ENCODE measurements at places on chromosomes 7 and 10.

DNA sequence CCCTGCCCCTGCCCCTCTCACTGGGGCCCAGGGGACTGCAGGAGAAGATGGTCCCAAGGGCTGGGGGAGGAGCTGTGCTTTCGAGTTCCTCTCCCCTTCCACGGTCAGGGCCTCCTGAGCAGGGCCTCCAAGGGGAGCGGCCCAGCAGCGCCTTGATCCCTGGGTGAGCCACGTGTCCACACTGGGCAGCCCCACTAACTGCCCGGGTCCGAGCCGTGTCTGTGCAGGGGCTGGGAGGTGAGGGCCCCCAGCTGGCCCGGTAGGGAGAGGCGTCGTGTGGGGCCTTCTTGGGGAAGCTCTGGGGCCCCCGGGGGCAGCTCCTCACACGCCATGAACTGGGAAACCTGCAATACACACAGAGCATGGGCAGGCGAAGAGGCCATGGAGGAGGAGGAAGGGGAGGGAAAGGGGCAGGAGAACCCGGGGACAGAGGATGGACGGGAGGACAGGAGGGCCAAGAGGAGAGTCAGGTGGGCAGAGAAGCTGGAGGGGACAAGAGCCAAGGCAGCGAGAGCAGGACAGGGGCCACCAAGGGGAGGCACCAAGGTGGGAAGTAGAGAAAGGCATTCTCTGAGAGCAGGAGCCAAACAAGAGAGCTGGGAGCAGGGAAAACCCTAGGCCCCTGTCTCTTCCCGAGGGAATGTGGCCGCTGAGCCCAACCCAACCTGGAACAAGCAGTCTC, 32.8 kb downstream of the KCNH2 start:
- no peak for DNase-seq

DNA sequence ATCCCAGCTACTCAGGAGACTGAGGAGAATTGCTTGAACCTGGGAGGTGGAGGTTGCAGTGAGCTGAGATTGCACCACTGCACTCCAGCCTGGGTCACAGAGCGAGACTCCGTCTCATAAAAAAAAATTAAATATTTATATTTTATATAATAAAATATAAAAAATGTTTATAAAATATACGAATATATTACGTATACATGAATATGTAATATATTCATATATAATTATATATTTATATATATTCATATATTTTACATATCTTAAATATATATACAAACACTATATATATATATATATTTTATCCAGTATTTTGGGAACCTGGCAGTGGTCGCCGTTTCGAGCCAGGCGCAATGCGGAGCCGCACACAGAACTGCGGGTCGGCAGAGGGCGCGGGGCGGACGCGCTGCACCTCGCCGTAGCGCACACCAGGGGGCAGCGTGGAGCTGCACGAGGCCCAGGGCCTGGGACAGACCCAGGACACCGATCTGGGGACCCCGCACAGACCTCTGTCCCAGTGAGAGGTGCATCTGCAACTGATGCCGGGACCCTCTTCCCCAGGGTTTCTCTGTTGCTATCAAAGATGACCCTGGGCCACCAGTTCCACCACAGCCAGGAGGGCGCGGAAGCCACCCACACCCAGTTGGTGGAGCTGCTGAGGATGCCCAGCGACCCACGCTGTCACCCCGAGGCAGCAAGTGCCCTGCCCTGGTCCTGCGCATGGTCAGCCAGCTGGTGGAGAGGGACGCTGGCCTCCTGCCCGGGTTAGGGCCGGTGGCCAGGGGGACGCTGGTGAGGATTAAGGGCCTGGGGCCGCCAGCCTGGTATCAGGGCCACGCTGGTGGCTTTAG, 22.7 kb downstream of the AP5Z1 start:
- DNase-seq = no peak

GRCh38 chr7:36161996-36162395, 8.9 kb downstream of the EEPD1 start:
- no peak for DNase-seq

DNA sequence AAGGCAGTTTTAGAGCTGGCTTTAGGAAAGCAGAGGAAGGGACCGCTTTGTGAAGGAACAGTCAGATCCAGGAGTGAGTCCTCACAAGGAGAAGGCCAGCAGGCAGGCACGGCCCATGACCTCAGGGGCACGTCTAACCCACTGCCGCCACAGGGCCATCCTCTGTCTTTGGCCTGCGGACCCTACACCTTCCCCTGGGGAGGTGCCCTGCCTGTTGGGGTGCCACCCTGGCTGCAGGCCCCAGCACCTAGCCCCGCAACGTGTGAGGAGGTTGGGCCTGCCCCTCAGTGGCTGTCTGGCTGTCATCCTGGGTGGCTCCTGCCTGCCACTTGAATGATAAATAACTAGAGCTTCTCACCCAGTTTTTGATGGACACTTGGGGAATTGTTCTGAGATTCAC, 31.0 kb upstream of the TRIM8 start:
- DNase-seq = no peak

- no peak for DNase-seq
Measured at GRCh38 chr10:131814567-131815265, 86.1 kb upstream of the PPP2R2D start.

DNA sequence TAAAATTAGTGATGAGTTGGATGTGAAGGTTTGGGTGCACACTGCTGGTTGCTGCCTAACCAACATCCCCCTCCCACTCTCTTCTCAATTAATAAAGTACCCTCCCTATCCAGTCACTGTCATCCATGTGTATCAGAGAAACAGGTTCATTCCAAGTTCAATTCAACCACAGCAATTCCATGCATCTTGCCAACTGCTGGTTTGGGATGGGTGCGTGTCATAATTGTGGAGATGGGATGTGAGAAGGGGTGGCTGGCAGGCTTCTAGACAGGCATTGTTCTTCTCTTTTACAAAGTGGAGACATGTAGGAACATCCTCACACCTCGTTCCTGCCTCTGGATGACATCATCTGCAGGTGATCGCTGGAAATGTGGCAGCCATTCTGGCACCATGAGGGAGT, 7.5 kb upstream of the CNPY1 start:
- no peak for DNase-seq

DNA sequence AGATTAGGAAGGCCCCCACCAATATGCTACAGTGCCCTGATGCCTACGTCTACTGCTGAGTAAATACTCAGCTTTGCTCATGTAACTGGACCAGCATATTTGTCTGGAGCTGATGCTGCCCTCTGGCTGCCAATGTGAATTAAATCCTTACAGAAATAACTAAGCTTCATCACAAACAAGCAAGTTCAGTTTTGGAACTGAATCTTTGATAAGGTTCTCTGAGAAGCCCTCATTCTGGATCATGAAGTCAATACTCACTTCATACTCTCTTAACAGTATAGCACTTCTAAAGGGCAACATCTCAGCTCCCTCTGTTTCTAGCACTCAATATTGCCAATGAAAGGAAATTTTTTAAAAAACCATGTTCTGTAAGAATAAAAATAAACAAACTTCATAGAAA, 246.7 kb downstream of the ETV1 start:
- no peak for DNase-seq

DNA sequence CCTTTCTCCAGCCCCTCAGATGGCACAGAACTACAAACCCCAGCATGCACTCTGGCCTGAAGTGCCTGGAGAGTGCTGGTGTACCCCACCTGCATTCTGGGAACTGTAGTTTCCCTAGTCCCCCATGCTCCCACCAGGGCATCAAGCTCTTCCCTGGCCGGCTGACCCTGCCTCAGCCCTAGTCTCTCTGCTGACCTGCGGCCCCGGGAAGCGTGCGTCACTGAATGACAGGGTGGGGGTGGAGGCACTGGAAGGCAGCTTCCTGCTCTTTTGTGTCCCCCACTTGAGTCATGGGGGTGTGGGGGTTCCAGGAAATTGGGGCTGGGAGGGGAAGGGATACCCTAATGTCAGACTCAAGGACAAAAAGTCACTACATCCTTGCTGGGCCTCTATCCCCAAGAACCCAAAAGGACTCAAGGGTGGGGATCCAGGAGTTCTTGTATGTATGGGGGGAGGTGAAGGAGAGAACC, 2.1 kb downstream of the NOS3 start:
- no peak for DNase-seq

GRCh38 chr7:1367501-1368183, 91.6 kb downstream of the MICALL2 start:
- DNase-seq = no peak

- DNase-seq = no peak
Measured at GRCh38 chr10:102550636-102551210, 47.0 kb downstream of the SUFU start.

DNA sequence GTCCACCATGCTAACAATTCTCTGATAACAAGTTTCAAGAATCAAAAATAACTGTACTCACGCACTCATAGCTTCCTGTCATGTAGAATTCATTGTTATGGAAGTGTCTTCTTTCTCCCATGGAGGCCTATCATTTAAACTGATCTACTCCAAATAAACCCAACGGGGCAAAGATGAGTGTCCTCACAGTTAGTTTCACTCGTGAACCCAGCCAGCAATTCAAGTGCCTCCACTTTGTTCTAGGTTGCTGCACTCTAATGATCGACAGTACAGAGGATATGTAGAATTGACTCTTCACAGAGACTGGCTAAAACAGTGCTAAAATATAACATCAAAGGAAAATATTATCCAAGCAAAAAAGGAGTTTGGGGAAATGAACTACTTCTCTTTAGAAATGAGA, 111.4 kb downstream of the LRRN3 start:
- no peak for DNase-seq

GRCh38 chr10:92146107-92146506, 144.8 kb downstream of the CPEB3 start:
- no peak for DNase-seq

DNA sequence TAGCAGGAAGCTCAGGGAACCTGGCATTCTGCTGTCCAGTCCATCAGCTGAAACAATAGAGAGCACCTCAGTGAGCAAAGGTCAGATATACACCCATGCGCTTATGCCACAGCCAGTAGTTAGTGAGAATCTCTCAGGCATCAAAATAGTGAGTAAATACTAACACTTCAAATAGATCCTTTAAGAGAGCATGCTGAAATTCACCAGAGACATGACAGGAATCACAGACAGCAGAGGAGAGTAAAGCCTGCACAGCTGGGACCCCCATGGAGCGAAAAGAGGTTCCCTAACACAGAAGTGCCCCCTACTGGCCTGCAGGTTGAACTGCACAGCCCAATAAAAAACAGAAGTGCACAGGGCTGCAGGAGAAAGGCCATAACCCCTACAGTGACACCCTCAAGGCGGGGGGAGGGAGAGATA, 57.6 kb upstream of the ANTXRL start:
- DNase-seq = no peak

GRCh38 chr10:30490289-30491000, 56.5 kb downstream of the MAP3K8 start:
- DNase-seq = no peak

DNA sequence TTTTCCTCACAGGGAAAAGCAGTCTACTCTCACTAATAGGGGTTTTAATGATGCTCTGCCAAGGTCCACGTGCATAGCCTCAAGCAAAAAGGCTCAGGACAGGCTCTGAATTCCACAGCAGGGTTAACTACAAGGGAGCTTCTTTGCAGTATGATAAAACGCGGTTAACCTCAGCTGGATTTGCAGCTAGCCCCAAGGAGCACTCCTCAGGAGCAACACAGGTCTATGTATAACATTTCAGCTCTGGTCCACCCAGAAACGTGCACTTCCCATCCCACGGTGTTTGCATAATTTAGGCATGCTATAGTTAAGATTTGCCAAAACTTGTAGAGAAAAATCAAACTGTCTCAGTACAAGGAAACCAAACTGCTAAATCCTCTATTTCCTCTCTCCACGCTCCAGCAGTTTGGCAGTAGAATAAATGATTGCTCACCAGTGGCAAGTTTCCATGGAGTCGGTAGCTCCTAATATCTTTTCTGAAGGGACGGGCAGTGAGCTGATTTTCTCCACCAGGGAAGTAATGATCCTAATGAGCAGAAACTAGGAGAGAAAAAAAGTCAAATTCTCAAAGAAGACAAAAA, 13.1 kb upstream of the ASB4 start:
- DNase-seq = peak; percentile 13

DNA sequence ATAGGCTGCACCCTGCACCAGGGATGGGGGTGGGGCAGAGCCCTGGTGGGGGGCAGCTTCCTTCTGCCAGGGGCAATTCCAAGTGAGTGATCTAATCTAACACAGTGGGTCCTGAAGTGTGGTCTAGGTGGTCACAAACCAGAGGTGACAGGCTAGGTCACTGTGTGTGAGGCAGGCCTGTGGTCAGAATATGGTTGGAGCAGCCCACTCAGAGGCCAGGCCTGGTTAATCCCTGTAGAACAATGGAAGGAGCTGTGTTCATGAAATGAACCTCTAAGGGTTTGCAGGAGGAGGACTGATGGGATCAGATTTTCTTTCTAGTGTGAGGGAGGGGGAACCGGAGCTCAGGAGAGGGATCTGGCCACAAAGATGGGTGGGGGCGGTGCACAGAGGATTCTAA, 10.0 kb upstream of the TSPAN14 start:
- DNase-seq = no peak

- DNase-seq = no peak
Measured at GRCh38 chr7:48262606-48263310, 91.5 kb downstream of the ABCA13 start.

Measured in fibroblast of skin of left quadriceps (primary cell).